ENCODE measurements at places on chromosomes 2 and 18.

GRCh38 chr18:23383494-23383893 is 69.6 kb upstream of the RIOK3 start:
- no peak for DNase-seq

GRCh38 chr2:199602271-199602895 is 144.6 kb upstream of the SATB2 start:
- peak; percentile 25 for DNase-seq

GRCh38 chr2:38909872-38910271 is 20.2 kb downstream of the ARHGEF33 start:
- DNase-seq = no peak

- DNase-seq = no peak
These were observed 198.5 kb downstream of the FHOD3 start for GRCh38 chr18:36496022-36496421.

DNA sequence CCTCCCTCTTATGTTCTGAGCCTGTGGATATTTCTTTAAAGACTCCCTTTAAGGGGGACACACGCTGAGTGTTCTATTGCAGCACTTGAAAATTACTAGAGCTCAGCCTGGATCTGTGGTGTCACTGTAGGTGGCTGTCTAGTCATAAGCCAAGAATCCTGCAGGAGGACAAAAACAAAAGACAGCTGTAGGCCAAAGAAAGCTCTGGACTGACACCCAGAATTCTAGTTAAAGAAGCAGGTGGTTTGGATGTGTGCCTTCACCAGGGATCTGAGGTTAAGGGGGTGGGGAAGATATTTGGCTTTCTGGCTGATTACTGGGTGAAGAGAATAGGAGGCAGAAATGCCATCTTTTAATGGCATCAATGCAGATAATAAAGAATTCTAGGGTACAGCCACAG is 842.5 kb upstream of the NXPH2 start:
- no peak for DNase-seq

DNA sequence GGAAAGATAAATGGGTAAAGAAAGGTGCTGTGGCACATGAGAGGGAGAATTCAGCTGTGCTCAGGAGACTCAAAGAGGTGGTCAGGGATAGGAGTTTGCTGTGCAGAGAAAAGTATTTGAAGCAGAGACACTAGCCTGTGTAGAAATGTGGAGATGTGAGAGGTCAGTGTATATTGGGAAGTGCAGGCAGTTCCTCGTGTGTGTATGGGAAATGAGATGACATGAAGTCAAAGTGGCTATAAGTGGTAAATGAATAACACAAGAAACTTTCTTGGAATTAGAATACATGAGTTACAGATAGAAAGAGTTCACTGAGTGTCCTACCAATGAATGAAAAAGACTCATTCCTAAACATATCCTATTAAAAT is 11.6 kb downstream of the MAP3K20 start:
- no peak for DNase-seq

DNA sequence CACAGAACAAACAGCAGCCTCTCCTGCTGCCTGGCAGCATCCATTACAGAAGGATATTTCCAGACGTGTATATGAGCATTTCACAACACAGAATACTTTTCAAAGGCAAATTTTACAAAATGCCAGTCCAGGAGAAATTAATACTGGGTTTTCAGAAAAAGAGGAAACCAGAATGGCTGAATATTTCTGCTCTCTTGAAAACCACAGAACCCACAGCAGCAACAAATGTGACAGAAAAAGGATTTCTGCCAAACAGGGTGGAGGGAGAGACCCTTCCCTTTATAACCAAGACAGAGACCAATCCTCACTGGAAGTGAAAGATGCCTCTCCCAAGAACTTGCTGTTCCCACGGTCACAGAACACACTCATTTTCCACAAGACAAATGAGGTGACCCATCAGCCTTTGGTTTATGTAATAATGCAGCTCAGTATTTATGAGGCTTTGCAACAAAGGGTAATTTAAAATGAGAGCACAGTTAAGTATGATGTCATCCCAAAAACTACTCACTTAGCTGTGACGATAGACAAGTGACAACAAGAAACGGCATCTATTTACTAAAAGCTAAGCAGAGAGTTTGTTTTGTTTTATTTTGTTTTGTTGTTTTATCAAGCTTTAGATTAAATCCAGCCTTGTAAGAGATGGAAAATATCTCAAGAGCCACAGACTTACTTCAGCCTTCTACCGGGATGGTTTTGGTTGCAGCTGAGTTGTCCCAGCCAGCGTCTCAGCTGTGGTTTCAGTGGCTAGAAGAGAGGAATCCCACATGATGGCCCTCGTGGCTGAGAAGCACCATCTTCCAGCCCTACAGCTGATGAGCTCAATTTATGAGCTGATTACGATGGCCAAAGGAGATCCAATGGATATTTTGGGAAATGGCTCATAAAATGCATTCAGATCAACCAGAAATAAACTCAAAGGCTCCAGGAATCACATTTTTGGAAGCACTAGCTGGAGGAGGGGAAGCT is 249.3 kb upstream of the AGAP1 start:
- DNase-seq = no peak

DNA sequence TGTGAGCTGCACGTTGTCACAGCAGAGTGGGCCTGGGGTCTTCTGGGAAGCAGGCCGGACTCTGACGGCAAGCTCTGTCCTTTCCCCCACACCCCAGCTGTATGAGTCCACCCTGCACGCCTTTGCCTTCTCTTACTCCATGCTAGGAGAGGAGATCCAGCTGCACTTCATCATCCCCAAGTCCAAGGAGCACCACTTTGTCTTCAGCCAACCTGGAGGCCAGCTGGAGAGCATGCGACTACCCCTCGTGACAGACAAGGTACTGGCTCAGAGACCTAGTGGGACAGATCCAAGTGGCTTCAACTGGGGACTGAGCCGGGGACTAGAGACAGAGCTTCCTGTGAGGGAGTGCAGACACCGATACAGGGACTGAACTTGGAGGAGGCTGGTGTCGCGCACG is 40.1 kb downstream of the NTSR2 start:
- no peak for DNase-seq
